SJSA1 (cell line): ENCODE measurements at places on chromosomes 1 and 21. TPM values are rescaled to one million over a fixed set of nuclear protein-coding genes. Genes with fewer than 3 reads are reported as not detected.

DNA sequence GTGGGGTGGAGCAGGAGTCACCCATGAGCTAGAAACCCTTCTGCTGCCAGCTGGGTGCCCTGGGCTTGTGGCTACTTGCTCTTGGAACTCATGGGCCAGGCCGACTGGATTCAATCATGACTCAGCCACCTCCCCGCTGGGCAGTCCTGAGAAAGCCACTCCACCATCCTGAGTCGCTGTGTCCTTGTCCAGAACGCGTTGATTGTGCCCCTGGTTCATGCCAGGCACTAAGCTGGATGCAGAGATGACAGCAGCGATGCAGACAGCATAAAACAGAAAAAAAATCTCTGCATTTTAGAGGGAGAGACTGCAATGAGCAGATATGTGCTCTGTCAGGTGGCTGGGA lies 10.6 kb downstream of the PADI1 start:
- DNase-seq, result peak; percentile 68

Gene CTTNBP2NL
- 13.0 and 15.9 TPM in 2 replicates for total RNA-seq

DNA sequence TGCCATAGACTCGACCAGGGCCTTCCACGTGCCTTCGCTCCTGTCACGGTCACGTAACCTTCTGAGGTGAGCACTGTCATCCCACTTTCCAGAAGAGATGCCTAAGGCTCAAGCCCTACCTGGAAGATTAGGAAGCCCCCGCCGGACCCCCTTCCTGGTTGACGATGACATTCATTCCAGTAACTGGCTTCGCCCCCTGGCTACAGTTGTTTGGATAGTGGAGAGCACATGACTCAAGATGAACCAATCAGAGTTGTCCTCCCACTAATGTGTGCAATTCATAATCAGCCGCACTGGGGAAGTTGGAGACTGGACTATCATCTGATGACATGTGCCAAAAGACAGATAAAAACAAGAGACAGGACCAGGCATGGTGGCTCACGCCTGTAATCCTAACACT lies 104.0 kb upstream of the GJB5 start:
- no peak for DNase-seq

Gene MMP23B
- total RNA-seq, result 0.79 and 4.6 TPM in 2 replicates

GRCh38 chr1:238177960-238178645 lies 287.4 kb upstream of the ZP4 start:
- no peak for DNase-seq

DNA sequence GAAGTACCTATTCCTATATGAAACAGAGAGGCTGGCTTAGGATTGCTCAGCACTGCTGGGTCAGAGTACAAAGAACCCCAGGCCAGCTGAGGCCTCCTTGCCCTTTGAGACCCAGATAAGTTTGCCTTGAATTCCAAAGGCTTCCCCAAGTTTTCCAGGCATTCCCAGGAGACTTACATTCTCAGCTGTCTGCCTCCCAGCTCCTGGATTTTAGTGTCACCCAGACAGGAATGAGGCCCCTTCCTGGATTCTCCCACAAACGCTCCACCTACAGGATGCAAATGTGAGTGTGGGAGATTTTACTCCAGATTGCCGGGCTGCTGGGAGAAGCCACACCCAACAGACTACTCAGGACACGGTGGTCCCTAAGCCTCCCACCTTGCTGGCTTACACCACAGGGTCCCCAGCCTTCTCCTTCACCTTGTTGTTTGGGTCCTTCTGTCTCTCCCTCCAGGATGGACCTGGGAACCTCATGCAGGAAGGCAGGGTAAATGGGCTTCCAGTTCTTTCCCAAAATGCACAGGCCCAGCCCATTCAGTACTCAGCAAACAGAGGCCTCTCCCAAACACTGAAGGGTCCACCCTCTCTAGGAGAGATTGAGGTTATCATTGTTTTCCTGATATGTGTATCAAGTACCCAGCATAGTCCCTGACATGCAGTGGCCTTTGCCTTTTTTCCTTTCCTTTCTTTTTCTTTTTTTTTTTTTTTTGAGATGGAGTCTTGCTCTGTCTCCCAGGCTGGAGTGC lies 10.6 kb downstream of the RHBG start:
- DNase-seq, result no peak

Gene CXADR
- total RNA-seq, result 0.08 TPM in 1 of 2 replicates, not detected in the other

Gene TRIM58
- total RNA-seq, result not detected in 2 replicates

DNA sequence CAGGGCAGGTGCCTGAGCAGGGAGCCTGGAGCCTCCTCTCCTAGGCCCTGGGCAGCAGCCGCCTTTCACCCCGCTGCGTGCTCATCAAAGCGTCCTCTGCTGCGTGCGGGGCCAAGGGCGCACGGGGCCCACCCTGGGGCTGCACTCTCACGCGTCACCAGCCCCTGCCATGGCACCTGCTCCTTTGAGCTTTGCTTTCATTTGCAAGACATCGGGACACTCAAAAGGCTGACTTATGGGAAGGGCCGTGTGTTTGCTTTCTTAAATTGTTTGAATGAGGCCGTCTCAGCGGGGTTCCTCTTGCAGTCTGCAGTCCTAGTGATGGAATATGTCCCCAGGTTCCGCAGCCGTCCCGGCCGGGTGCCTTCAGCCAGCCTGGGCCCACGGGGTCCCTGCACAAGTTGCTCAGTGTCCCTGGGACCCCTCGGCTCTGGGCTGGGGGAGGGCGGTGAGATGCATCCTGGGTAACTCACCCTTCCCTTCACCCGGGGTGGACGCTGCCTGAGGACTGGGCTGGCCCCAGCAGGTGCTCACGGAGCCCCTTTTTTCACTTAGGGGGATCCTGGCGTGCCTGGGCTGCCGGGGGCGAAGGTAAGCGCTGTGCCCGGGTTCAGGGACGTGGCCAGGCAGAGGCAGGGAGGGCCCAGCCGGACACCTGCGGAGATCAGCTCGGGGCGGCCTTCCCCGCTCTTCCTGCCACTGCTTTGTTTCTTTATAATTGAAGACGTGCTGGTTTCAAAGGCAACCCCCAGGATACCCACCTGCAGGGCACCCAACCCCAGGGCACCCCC lies 53.1 kb downstream of the SLC19A1 start:
- no peak for DNase-seq

DNA sequence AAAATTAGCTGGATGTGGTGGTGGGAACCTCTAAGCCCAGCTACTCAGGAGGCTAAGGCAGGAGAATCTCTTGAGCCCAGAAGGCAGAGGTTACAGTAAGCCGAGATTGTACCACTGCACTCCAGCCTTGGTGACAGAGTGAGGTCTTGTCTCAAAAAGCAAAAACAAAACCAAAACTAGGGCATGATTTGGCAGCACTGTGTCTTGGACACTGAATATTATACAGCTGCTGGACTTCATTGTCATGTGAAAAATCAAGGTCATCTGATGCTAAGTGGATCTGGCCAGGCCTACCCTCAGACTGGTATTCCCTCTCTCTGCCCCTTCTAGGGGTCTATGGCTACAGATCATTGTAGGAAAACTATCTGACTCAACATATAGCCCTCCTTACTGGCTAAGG lies 55.2 kb upstream of the MRPS6 start:
- no peak for DNase-seq

DNA sequence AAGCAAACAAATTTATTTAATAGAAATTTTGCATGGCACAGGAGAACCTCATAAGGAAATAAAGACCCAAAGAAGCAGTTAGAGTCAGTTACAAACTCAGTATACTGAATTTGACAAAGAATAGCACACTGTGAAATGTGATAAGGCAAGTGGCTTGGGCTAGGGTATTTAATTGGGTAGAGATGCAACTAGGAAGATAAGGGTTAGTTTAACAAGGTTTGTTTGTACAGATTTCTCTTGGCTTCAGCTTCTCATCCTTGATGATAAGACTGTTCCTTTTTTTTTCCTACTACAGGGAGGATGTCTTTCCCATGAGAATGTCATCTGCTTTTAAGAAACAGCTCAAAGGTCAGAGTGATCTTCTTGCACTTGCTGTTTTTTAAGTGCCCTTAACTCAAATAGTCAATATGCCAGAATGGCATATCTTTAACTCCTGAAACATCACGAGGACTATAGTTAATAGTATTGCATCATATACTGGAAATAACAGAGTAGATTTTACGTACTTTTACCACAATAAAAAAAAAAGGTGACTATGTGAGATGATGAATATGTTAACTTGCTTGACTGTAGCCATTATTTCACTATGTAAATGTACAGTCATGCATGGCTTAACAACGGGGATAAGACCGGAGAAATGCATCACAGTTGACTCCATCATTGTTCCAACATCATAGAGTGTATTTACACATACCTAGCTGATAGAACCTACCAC lies 9.2 kb upstream of the TRAF3IP3 start:
- DNase-seq, result no peak

GRCh38 chr1:108817016-108817415 lies 39.9 kb downstream of the AKNAD1 start:
- DNase-seq, result peak; percentile 76

DNA sequence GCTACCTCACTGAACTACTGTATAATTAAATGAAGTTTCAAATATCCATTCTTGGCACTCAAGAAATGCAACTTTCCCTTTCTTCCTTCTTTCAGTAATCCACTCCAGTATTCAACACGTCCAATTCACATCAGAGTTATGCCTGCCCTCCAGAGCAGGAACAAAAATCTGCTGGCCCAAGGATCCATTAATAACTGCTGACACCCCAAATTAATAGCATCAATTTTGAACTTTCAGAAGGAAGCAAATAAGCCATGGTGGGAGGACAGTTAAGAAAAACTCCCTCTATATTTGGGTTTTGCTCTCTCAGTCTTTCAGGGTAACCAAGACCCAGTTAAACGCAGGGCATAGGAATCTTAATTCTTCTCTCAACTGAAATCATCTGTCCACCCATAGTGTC lies 31.9 kb upstream of the TNFSF4 start:
- DNase-seq, result no peak

DNA sequence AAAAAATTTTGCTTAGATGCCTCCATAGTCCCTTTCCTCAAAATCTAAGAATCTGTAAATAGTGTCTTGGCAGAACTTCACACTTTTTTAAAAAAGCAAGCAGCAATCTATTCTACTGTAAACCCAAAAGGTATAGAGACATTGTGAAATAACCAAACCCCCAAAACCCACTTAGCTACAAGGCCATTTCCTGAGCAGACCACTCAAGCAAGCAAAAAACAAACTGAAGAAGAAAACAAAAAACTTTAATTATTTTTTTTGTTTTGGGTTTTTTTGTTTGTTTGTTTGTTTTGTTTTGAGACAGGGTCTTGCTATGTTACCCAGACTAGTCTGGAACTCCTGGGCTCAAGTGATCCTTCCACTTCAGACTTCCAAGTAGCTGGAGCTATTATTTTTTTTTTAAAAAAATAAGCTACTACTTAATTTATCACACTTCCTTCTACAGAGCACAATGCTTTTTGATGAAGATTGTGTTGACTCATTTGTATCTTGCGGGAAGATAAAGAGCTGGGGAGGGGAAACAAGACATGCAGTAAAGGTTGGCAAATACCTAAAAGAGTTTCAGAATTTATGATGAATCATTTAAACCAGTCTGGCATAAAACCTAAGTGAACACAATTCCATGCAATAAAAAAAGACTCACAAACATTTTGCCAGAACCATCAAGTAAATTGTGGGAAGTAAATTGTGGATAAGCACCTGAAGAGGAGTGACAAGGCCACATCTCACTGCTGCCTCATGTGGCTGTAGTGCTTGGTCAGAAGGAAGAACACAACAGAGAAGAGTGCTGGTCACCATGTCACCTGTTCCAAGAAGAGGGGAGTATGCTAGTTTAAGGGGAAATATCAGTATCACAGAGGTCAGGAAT lies 2.7 kb upstream of the PTPN22 start:
- no peak for DNase-seq

DNA sequence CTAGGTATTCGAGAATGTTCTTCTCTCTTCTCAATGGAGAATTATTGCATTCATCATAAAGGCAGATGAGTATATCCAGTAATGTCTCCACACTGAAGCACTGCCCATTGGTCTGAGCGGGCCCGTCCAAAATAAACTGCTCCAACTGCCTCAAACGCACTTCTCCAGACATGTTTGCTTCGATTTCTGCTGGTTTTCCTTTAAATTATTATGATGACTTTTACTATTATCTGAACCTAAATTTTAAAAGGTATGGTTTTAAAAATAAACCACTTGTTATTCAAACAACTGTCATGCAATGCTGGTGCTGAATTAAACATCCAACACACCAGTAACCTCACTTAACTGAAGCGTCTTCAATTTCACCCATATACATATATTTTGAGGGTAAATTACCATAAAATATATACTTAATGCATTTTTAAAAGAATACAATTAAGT lies 1.3 kb downstream of the CDC42BPA start:
- no peak for DNase-seq

- DNase-seq, result no peak
Measured at GRCh38 chr1:103901072-103901471, 151.4 kb downstream of the AMY1C start.

DNA sequence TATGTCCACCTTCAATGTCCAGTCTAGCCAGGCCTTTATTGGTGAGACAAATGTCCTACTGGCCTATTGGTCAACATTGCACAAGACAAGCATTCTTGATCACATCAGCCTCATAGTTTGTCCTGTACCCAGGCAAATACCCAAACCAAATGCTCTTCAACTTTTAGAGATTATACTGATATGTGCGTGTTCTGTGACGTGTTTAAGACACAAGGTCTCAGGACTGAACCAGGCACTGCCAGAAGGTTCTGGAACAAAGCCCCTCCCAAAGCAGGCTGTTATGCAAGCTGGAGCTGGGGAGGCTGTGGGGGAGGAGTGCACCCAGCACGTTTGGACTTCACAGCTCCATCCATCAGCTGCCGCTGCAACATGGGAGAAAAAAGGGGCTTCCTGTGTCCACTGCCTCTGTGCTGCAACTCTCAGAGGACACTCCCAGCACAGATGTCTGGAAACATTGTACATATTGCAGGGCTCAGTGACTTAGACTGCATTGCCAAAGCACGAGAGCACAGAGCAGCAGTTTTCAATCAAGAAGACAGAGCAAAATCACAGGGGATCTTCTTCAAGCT lies 45.9 kb downstream of the NID1 start:
- no peak for DNase-seq

Gene PRAMEF11
- total RNA-seq, result not detected in 2 replicates

Gene TMEM269
- total RNA-seq, result not detected in 2 replicates

Gene DYRK3
- 3.9 and 11.2 TPM in 2 replicates for total RNA-seq

Gene ICOSLG
- total RNA-seq, result 0.26 TPM in 1 of 2 replicates, not detected in the other

DNA sequence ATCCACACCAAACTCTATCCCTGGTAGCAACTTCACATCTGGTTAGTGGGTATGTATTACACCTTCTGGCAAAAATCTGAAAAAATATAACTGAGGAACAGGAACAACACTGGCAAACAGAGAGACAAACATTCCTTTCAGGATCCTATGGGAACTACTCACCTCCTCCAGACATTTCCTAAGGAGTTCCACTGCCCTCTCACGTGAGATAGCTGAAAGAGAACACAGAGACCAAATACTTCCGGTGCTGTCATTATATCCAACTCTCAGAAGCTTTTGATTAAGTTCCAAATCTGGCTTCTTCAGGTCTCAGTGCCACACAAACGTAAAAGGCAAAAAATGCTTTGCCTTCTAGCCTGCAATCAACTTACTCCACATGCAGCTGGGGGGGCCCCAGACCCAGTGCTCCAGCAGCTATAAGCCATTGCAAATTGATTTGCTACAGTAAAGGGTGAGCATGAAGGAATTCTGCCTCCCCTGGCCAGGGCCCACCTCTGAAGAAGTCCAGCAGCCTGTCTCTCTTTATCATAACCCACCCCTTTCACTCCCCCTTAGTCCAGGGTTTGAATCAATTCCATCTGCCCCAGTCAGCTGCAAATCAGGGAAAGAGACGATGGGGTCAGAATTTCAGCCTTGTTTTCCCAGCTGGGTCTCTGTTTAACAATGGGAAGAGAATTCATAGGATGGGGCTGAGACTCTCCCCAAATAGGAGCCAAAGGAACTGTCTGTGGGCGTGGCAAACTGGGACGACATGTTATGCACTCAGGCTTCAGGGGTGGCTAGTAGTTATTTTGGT lies 32.2 kb downstream of the TFAP2E start:
- no peak for DNase-seq

Gene UTS2
- not detected in 2 replicates for total RNA-seq
